ENCODE measurements at places on chromosomes 3 and 15.

DNA sequence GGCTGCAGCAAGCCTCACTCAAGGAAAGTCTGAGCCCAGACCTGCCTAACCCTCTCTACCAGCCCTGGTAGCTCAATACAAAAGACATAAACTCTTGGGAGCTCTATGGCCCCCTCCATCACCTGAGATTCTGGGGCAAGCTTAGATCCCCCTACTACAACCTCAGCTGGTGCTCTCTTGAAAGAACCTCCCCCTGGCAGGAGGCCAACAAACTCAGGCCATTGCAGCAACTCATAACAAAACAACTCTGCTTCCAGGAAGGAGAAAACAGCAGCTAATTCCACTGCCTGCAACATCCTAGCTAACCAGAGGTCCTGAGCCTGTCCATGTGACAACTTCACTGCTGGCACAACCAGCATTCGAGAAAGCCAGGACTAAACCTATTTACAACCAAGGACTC lies 169.2 kb downstream of the ROBO1 start:
- no peak for DNase-seq

GRCh38 chr3:159845737-159846136 lies 142.9 kb upstream of the IL12A start:
- no peak for DNase-seq

DNA sequence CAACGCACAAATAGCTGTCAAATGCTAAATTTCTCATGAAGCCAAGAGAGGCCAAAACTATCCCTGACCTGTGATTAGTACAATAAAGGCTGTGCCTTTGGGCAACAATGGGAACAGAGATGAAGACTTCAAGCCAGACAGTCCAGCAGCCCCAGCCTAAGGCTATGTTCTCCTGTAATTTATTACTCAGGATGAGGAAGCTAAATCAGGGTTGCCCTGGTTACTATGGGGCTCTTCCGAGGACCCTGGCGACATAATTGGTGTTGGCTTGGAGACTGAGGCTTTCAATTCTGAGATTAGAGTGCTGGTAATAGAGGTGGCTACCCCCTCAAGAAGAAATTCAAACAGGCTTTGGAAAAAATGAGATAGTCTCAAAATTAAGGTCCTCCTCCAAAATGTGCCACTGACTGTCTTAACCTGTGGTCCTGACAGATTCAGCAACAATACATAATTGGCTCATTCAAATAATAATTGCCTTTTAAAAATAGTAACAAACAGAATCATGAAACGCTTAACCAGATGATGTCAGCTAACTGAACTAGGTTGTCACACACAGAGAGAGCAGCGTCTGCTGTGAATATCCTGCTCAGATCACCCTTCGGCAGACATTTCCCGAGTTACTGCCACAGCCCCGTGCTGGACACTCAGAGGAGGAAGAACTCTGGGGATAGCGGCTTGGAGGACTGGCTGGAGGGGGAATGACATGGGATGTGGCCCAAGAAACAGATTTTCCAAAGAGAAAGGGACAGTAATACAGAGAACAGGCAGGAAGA lies 43.0 kb downstream of the NSMCE3 start:
- DNase-seq = no peak

DNA sequence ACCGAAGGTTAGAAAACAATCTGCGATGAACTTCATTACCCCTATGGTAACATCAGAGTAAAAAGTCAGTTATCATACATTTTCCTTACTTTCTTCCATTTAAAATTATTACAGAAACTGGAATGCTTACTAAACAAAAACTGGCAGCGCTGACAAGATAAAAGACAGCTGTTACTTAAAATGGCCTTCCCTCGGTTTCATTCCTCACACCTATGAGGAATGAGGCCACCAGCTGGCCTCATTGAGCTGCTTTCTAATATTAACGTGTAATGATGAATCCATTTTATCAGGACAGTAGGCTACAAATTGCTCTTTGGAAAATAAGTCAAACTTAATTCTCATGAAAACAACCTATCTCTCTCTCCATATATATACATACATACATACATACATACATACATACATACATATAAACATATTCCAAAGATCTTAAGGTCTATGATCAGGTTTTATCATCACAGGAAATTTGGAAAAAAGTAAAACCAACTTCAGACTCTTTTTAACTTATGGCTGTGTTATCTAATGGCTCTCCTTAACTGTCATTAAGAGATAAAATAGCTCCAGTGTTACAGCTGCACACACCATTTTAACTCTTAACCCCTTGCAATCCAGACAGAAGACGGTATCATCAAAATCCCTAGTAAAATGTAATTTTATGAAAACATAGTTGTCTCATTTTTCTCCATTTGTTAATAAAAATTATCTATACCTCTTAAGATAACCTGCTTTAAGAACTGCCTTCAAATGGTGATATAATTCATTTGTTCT lies 5.2 kb downstream of the CCNL1 start:
- DNase-seq = no peak
